ENCODE measurements at places on chromosomes 5 and 9.

- no peak for DNase-seq
Measured at GRCh38 chr5:135397084-135397483, 1.9 kb downstream of the MACROH2A1 start.

DNA sequence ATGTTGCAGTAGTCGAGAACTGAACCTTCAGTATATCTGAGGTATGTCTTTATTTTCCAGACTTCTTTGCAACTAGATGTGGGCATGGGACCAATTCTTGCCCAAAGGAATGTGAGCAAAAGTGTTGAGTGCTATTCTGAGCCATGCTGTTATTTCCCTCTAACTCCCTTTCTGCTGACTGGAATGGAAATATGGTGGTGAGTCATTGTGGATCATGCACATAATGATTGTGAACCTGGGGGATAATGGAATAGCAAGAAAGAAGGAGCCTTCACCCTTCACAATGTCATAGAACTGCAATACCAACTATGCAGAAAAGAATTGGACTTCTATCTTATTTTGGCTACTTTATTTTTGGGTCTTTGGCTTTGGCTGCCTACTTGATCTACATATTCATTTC lies 10.3 kb upstream of the DOCK2 start:
- peak; percentile 94 for DNase-seq

DNA sequence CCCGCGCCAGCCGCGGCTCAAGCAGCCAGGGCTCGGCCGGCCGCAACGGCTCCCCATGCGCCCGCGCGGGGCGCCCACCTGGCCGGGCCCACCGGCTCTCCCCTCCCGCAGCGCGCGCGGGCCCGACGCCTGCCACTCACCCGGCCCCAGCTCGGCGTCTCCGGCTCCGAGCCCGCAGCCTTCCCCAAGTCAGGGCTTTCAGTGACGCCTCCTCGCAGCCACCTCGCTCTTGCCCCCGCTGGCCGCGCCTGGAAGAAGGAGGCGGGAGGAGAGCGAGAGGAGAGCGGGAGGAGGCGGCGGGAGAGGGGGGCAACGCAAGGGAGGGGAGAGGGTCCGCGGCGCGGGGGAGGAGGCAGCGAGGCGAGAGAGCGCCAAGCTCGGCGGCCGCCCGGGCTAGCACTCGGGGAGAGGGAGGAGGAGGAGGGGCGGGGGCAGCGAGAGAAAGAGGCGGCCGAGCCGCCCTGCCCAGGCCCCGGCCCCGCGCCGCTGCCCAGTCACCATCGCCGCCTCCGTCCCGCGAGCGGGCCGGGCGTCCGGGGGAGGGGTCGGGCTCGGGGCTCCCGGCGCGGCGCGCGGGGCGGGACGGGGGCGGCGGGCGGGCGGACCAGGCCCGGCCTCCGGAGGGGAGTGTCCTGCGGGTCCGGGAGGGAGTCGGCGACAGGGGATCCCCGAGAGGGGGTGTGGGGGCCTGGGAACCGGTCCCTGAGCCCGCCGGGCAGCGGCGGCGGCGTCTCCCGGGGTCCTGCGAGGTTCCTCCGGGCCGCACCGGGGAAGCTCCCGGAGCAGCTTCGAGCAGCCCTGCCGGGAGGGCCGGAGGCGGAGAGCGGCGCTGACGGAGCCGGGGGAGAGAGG lies at the start of gene LHFPL2:
Gene LHFPL2 (minus strand): TSS at position 414 of the 852 bp plus-strand sequence. CDS start 138,559 bp downstream, outside the sequence.
- peak; percentile 36 for DNase-seq

DNA sequence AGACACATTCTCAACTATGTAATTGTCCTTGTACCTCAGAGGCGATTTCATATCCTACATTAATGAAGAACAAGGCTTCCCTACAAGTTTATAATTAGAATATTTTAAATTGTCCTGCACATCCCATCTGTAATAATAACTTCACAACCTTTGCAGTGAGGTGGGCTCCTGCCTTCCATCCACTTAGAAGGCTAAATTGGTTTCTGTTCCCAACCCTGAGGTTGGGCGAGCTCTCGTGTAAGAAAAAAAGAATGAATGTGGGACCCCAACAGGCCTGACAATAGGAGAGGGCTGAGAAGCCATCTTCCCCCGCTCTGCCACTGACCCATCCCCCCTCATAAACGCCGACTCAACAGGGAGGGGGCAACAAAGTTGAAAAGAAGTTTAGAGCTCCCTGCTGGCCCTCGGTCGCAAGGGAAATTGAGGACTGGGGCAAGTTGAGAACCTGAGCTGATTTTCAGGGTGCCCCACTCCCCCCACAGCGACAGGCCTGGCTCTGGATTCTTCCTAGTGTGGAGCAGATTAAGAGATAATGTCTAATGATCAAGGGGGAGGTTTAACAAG lies 9.4 kb downstream of the BARHL1 start:
- no peak for DNase-seq

- DNase-seq = peak; percentile 2
Measured at GRCh38 chr9:125902214-125902613, 155.0 kb downstream of the PBX3 start.

DNA sequence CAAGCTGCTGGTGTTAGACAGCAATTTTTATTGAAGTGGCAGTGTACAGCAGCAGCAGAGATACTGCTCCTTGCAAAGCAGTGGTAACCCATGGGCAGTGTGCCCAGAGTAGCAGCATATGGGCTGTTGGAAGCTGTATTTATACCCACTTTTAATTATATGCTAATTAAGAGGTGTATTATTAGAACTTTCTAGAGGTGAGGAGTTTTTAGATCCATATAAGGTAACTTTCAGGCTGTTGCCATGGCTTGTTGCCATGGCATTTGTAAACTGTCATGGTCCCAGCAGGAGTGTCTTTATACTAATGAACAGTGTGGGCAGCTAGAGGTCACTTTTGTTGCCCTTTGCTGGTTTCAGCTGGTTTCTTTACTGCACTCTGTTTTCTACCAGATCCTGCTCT lies 3.7 kb upstream of the PJA2 start:
- peak; percentile 22 for DNase-seq

All from kidney glomerular epithelial cell (primary cell).